GM06990 (cell line): ENCODE measurements at places on chromosomes 16 and 17.
A peak's percentile ranks its signal among the peaks of the same experiment; 100 is the strongest.

GRCh38 chr16:66265556-66266141 lies 100.8 kb upstream of the CDH5 start:
- no peak for DNase-seq

DNA sequence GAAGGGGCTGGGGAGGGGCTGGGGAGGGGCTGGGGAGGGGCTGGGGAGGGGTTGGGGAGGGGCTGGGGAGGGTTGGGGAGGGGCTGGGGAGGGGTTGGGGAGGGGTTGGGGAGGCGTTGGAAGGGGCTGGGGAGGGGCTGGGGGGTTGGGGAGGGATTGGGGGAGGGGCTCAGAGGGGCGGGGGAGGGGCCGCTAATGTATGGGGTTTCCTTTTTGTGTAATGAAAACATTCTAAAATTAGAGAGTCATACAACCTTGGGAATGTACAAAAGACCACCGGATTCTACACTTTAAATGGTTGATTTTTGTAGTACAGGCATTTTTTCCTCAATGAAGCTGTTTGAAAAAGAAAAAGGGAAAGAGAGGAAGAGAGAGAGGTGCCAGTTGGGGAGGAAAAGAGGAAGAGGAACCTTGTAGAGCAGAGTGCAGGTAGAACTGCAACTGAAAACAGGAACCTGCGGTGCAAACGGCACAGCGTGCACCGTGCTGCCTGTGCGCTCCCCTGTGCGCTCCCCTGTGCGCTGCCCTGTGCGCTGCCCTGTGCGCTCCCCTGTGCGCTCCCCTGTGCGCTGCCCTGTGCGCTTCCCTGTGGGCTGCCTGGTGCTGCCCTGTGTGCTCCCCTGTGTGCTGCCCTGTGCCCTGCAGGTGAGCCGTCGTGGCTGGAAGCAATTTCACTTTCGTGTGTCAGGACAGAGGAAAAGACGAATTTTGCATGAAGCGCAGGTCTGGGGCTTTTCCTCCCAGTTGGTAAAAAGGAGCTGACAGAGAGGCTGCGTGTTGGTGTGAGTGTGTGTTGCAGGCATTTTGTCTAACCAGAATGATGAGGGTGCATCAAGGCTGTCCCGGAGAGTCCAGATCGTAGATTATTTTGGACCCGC lies 40.8 kb downstream of the METRNL start:
- peak; percentile 81 for DNase-seq

- DNase-seq, result no peak
These were observed 10.5 kb upstream of the RBFOX3 start for GRCh38 chr17:79621151-79621943.

DNA sequence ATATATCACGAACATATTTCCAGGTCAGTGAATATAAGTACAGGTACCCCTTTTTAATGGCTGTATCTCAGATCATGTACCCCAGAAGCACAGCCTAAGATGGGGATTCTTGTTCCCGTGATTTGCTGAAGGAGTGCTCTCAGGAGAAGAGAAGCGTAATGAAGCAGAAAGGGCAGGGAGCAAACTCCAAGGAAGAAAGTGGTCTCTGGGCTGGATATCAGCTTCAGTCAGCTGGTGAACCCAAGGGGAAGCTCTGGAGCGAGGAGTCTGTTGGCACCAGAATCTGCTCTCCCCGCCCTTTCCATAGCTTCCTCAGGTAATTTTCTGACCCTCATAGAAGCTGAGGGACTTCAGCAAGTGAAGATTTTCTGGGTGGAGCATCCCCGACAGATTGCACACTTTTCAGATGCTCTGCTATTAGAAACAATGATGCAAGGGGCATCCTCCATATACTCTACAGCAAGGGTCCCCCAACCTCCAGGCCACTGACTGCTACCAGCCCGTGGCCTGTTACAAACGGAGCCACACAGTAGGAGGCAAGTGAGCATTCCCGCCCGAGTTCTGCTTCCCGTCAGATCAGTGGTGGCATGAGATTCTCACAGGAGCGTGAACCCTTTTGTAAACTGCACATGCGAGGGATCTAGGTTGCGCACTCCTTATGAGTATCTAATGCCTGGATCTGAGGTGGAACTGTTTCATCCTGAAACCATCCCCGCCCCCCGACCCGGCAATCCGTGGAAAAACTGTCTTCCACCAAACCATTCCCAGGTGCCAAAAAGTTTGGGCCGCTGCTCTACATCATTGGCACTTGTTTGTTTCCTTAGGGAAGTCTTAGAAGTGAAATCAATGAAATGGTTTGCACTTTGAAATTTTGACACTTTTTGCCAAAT lies 4.4 kb downstream of the FAHD1 start:
- DNase-seq, result no peak

- no peak for DNase-seq
These were observed 164.0 kb downstream of the LAT start for GRCh38 chr16:29148867-29149272.

GRCh38 chr17:77654850-77655249 lies 303.7 kb upstream of the TNRC6C start:
- DNase-seq, result no peak

- DNase-seq, result no peak
These were observed 68.6 kb downstream of the EMP2 start for GRCh38 chr16:10511829-10512228.

- no peak for DNase-seq
These were observed 57.7 kb downstream of the TBC1D16 start for GRCh38 chr17:79977708-79978547.

- no peak for DNase-seq
These were observed 58.5 kb downstream of the ATP2C2 start for GRCh38 chr16:84426804-84427203.

DNA sequence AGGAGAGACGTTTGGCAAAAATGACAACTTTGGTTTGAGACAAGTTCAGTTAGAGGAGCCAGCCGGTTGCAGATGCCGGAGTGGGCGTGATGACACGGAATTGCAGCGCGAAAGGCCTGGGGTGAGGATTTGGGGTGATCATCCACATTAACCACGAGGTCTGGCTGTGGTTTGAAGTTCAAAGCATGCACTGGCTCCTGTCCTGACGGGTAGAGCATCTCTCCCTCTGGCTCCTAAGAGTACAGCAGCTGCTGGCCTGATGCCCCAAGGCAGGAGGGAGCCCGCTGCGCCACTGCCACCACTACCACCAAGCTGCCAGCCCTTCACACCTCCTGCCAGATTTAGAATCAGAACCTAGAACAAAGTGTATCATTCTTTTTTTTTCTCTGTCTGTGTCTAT lies 3.7 kb downstream of the RHBDL3 start:
- no peak for DNase-seq

DNA sequence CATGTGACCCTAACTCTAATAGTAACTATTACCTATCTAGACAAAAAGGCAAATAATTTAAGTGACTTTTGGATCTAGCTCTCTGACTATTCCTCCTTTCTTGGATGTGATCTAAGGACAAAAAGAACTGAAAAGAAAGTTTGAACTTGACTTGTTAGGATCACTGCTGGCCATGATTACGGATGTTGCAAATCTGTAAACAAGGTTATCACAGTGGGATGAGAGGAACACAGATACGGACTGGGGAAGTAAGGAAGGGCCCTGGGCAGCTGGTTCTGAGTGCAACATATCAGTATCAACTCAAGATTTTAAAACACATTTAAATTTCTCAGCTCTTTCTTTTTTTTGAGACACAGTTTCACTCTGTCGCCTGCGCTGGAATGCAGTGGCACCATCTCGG lies 78.7 kb downstream of the MRM3 start:
- DNase-seq, result no peak

DNA sequence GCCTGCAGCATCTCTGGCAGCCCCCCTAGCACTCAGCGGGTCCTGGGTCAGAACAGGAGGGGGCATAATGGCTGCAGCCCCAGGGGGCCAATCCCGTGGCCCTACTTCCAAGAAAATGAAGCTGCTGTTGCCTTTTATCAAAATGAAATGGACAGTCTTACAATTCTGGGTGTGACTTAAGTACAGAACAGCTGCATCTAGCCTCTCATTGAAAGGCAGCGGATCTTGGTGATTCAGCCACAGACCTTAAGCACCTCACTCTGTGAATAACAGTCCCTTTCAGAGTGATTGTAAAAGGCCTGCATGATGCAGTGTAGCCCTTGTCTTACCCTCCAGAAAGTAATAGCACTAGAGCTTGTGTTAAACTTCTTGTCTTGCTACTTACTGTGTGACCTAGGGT lies 11.5 kb upstream of the UMOD start:
- no peak for DNase-seq

GRCh38 chr17:6912110-6913051 lies 80.9 kb upstream of the TEKT1 start:
- no peak for DNase-seq

DNA sequence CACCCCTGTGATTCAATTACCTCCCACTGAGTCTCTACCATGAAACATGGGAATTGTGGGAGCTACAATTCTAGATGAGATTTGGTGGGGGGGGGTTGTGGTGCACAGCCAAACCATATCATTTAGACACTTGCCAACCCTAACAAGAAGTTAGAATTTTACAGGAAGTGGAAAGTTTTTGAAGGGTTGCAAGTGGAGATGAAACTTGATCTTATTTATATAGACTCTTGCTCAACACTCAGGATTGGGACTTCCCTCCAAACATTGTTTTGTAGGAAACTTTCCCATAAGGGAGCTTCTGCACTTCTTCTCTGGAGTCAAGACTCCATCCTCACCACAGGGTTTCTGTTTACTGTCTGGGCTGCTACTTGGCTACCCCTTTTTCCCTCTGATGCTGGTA lies 266.7 kb upstream of the CDH11 start:
- DNase-seq, result no peak

DNA sequence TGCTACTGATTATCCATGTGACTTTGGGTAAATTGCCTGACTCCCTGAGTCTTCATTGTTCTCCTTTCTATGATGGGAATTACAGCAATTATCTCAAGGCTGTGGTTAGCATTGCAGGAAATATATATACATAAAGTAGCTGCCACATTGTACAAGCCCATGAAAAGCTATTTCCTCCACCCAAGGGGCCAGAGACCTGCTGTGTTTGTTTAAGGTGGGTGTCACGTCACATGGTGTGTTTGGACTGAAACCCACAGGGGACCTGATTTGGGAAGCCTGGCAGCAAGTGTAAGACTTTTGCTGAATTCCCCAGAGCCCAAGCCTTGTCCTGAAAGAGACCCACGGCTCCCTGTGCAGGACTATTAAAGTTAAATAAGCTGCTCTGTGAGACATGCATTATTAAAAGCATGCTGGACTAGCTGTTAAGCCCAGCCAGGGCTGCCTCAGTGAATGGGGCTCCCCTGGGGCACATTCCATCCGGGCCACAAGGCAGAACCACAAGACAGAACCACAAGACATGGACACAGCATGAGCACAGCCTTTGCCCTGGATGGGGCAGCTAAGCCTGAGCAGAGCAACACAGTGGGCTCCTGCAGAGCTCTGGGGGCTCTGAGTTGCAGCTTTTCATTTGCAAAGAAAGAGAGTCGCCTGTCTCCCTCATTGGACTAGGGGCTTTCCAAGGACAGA lies 148.9 kb downstream of the SPACA3 start:
- DNase-seq, result no peak

- no peak for DNase-seq
These were observed 44.1 kb upstream of the SLC38A10 start for GRCh38 chr17:81339191-81339533.

GRCh38 chr17:73431401-73432205 lies 119.8 kb upstream of the CDC42EP4 start:
- no peak for DNase-seq

DNA sequence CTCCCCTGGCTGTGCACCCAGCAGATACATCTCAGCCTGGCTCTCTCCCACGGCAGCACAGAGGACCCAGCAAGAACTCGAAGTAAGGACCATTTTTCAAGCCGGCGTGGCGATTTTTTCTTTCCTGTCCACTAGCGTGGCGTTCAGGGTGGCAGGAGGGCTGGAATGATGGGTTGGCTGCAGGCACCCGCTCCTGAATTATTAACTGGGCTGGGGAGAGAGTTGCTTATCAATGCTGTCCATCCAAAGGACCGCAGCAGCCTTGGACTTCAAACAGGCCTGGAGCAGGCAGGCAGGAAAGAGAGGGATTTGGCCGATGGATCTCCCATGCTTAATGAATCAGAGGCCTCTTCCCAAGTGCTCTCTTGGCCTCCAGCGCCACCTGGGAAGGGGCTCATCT lies 7.0 kb downstream of the C16orf82 start:
- no peak for DNase-seq

- DNase-seq, result no peak
These were observed 12.5 kb downstream of the RARA start for GRCh38 chr17:40321524-40321929.

- no peak for DNase-seq
These were observed at the start of gene KRTAP4-6 for GRCh38 chr17:41140360-41141131. KRTAP4-6 (minus strand) TSS chr17:41140544; CDS start chr17:41140487, 57 bp downstream.

DNA sequence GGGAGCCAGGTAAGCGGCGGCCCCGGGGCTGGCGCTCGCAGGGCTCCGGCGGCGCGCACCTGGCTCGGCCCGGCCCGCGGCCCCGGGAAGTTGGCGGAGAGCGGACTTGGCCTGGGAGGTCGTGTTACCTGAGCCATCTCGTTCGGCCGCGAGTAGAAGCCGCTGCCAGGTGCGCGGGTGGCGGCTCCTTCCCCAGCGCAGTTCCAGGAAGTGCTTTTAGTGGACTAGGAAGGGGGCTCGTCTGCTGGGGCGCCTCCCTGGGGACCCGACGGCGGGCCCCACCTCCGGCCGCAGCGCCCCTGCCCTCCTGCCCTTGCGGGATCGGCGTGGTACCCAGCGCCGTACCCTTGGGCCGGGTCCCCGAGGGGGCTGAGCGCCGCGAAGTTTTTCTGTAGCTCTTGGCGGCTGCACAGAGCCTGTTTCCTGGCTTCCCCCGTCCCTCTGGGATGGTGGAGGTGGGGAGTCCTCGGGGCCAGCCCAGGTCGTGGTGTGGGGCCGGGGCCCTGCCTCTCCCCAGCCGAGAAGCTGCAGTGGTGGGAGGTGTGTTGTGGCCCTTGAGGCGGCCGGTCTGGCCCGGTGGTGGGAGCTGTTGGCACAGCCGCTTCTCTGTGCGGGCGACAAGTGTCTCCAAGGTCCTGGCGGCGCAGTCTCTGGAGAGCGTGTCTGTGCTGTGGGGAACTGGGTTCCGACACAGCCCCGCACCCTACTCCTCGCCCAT lies 96.9 kb downstream of the RAB11FIP4 start:
- no peak for DNase-seq

DNA sequence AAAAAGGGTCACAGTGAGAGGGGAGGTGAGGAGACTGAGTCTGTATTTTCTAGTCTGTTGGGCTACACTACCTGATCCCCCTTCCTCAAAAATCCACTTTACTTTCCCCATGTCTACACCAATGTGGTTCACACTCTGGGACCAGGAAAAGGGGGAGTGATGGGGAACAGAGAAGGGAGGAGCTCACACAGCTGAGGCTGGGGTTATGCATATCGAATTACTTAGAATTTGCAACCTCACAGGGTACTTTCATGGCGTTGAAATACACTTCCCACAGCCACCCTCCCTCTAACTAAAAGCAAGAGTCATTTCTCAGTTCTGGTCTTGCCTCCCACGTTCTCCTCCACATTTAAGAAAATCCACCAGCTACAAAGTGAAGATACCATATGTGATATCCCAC lies 14.1 kb downstream of the MAPT start:
- DNase-seq, result no peak
